ENCODE measurements at places on chromosomes 3 and 15.
A peak's percentile ranks its signal among the peaks of the same experiment; 100 is the strongest.

DNA sequence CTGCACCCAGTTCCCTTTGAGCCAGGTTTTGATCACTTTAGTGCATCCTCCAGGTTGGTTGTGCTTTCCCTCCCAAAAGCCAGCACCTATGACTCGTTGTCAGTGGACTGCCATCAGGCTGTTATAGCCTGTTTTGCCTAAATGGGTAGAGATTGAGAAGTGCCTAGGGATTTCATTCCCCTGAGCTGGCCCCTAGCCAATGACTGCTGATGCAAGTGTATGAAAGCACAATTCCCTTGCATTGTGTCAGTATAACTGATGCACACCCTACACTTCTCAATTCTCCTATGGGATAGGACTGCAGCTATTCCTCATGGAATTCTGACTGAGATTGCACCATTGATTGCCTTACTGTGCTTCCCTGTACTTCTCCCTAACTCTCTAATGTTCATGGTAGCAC is 102.1 kb upstream of the ARPP21 start:
- no peak for DNase-seq

DNA sequence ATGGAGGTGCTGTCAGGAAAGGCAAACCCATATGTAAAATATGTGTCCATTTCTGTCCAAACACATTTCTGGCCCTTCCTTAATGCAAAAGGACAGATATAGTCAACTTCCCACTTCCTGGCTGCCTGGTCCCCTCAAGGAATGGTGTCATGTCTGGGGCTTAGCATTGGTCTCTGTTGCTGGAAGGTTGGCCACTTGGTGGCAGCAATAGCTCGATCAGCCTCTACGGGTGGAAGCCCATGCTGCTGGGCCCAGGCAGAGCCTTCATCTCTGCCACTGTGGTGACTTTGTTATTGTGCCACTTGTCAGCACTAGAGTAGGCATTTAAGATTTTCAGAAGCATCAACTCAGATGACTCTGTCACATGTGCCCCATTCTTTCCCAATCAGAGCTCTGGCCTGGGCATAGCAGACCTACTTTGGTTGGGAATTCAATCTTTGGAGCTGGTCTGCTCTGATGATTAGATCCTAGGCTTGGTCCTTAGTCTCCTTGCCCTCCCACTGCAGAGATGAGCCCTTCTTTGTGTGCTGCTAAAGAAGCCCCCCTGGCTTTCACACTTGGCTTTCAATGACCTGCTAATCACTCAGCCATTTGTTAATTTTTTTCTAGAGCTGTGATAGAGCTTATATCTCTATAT is 51.0 kb upstream of the SPSB4 start:
- no peak for DNase-seq

DNA sequence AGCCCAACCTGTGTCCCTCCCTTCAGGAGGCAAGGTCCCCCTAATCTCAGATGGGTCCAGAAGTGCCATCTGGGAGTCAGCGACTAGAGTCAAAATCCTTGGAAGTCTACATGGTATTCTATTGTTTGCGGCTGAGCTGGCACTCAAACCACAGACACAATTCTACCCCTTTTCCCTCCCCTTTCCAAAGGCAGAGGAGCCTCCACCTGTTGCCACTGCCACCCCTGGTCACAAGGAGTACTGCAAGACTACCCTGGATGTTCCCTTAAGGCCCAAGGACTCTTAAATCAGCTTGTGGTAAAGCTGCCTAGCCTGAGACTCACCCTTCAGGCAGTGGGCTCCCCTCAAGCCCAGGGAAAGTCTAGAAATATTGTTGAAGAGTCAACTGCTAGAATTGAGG is 4.3 kb upstream of the OR5H6 start:
- DNase-seq = no peak

DNA sequence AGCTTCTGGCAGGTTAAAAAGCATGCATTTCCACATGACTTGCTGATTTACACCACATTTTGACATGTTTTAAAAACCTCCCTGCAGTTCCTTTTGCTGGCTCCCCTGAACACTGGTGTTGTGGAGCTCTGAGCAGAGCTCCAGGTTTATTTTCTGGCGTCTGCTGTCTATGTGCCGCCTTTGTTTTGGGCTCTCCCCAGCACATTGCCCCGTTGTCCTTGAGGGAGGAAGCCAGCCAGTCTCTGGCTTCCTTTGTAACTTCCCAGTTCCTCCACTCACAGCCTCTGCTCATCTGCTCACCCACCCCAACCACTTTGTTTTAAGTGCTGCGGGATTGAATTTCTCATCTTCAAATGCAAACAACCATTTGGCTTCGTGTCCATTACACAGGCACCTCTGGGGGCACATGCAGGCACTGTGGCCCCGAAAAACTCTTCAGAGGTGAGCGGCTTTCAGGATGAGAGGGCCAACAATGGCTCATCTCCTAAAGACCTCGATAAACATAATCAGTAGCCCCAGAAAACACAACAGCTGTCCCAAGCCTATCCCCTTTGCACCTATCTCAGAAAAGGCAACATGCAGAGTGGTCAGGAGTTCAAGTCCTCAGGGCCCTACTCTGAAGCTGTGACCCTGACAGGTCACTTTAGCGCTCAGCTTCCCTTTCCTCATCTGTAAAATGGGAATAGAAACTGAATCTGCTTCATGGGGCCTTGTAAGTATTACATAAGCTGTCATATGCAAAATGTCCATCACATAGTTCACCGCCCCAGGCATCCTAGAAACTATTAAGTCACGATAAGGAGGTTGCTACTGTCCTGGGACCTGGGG is 1.3 kb upstream of the MEF2A start:
- DNase-seq = peak; percentile 74

- DNase-seq = peak; percentile 52
Measured at GRCh38 chr3:156694536-156694935, 20.1 kb downstream of the TIPARP start.

DNA sequence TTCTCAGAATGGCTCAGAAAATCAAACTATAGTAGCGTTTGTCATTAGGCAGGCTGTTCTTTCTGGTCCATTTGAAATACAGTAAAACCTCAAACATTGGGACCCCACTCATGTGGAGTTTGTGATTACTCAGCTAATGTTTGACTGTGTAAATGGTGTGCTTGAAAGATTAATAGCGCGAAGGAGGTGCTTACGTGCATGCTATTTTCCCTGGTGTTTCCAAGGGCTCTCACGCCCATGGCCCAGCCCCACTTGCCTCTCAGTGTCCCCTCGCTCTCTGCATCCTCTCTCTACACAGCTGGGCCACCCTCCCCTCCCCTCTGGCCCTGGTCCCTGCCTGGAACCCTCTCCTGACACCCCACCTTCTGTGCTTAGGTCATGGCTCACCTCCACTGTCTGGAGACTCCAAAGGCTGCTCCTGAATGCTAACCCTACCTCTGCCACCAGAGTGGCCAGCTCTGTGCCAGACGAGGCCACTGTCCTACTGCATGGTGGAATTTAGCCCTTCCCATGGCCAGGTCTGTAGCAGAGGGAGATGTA is 194.2 kb downstream of the PLCL2 start:
- DNase-seq = peak; percentile 49

GRCh38 chr15:93298901-93299300 is 209.9 kb upstream of the RGMA start:
- no peak for DNase-seq

Data from NCI-H187 treated with DMSO at 0.1 percent for 48 hours (cell line).